ENCODE measurements at places on chromosomes 12 and 14. TPM values are rescaled to one million over a fixed set of nuclear protein-coding genes. Genes with fewer than 3 reads are reported as not detected.

Gene MYH7
- total RNA-seq = under 0.01 TPM

Gene DIO2
- 0.41 TPM for total RNA-seq

Gene ANKLE2
- 38.8 TPM for total RNA-seq

Gene TRIM9
- total RNA-seq = 16.0 TPM

Gene P2RX2
- total RNA-seq = 0.16 TPM

Gene L2HGDH
- 3.9 TPM for total RNA-seq

Measured in sigmoid colon (tissue), 7 donors.